A549 (cell line): ENCODE measurements at places on chromosomes 3 and 15.
A peak's percentile ranks its signal among the peaks of the same experiment; 100 is the strongest.

DNA sequence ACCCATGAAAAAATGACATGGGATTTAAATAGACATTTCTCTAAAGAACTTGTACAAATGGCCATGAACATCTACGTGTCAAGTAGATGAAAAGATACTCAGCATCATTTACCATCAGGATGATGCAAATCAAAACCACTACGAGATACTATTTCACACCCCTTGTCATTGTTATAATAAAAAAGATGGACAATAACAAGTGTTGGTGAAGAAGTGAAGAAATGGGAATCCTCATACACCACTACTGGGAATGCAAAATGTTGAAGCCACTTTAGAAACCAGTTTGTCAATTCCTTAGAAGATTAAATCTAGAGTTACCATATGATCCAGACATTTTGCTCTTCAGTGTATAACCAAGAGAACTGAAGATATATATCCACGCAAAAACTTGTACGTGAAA is 57.9 kb downstream of the TIMP4 start:
- DNase-seq = no peak

- DNase-seq = no peak
These were observed 617.6 kb upstream of the UBE2E2 start for GRCh38 chr3:22585504-22585903.

DNA sequence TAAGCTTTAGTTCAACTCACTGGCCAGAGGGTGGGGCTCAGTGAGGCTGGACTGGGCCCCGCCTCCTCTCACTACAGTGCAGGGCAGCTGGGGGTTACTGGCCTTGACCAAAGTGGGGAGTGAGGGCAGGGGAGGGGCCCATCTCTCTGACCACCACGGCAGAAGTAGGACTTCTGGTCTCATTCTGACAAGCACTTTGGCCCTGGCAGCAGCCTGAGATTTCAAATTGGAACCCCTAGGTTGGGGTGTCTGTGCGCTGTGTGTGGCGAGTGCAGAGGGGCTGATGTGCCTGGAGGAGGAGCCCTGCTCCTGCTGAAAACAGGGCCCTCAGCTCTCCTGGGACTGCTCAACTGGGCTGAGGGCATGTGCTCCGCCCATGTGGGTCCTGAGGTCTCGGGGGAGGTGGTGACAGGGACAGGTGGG is 60.3 kb upstream of the RPL32 start:
- no peak for DNase-seq

- DNase-seq = no peak
These were observed 38.3 kb downstream of the CHSY1 start for GRCh38 chr15:101213570-101213969.

GRCh38 chr3:161337311-161337710 is 34.0 kb downstream of the SPTSSB start:
- DNase-seq = no peak

DNA sequence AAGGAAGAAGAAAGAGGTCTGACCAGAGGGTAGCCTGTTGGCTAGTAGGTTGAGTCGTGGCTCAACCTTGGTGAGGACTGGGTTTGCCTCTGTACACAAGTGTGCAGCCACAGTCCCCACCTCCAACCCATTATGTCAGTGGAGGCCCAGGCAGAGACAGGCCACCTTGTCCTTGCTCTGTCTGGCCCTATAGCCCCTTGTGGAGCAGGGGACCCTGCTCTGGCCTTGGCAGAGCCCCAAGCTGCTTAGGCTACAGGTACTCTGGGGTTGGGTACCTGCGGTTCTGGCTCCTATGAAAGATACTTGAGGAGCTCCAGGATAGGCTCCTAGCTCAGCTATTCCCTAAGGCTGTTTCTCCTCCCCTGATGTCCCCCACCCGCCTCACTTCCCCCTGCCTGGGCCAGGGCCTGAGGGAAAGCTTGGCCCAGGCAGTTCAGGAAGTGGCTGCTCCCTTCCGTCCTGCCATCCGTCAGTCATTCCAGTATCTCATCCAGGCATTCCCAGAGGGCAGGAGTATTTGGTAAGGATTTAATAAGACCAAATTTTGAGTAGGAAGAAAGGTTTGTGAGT is 44.0 kb downstream of the FGD5 start:
- DNase-seq = no peak

GRCh38 chr3:71119171-71119570 is 464.4 kb downstream of the FOXP1 start:
- DNase-seq = no peak

DNA sequence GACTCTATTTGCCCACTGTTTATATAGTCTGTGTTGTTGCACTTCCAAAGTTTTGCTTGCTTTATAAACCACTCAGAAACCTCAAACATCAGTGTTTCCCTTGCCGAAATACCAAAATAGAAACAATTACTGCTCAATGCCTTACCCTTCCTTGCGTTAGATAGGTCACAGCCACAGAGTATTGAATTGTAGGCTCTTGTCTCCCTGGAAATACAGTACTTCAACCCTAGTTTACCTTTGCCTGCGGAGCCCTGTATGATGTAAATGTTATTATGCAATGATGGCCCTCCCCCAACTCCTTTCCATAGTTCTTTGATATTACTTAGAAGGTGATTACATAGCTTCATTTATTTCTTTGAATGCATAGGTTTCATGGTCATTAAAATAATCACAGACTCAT is 44.2 kb downstream of the SOX2 start:
- no peak for DNase-seq

DNA sequence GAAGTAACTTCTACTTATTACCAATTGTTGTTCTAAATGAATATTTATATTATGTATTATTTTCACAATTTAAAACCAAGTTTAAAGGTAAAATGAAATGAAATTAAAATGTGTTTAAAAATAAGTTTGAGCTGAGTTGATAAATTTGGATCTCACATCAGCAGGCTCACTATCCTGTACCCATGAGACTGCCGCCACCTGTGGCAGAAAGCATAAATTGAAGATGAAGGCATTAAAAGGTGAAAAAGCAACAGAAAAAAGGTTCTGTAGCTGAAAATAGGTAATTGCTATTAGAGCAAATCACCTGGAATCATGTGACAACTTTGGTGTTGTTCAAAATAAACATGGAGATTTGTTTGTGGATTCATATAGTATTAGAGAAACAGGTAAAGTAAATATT is 133.0 kb upstream of the CADM2 start:
- no peak for DNase-seq

DNA sequence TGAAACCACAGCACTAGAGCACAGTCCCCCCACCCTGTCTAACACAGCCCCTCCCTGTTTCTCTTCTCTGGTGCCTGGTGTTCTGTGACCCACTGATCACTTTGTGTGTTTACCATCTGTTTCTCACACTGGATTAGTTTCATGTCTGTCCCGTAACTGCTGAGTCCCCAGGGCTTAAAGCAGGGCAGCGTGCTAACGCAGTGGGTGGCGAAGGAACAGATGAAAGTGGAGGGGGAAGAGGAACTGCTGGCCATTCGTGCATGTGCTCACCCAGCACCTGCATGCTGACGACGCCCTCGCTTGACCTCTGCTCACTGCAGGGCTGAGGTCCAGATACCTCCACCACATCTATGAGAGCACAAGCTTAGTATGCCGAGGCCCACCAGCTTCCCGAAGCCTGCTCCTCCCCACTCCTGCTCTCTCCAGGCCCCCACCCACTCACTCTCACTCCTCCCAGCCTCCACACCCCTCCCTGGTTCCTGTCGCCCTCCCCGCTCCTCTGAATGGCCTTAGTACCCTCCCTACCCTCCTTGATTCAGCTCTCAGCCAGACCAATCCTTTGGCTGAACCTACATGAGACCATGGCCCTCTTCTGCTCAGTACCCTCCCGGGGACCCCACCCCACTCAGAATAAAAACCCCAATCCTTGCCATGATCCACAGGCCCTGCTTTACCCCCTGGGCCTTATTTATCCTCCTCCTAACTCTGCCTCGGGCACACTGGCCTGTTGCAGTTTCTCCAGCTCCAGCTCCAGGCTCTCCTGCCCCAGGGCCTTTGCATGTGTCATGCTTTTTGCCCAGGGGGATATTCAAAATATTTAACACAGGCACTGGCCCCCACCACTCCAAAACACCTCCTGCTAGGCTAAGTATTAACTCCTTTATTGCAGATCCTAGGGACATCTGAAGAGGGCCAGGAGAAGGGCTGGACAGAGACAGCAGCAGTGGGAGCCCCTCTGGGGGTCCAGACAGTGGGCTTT is 15.1 kb upstream of the IQSEC1 start:
- DNase-seq = no peak

- DNase-seq = no peak
These were observed 13.4 kb upstream of the NR2F2 start for GRCh38 chr15:96316953-96317629.

GRCh38 chr15:31427411-31427810 is 100.8 kb downstream of the KLF13 start:
- no peak for DNase-seq

DNA sequence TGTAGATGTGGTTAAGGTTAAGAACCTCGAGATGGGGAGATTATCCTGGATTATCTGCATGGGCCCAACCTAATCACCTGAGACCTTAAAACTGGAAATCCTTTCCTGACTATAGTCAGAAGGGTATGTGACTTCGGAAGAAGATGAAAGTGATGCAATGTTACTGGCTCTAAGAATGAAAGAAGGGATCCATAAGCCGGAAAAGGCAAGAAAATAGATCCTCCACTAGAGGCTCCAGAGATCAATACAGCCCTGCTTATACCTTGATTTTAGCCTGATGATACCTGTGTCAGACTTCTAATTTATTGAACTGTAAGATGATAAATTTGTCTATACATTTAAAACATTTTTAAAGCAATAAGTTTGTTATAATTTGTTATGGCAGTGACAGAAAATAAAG is 21.5 kb upstream of the GASK1A start:
- DNase-seq = no peak

GRCh38 chr3:111874177-111874820 is 15.2 kb downstream of the PHLDB2 start:
- peak; percentile 46 for DNase-seq

DNA sequence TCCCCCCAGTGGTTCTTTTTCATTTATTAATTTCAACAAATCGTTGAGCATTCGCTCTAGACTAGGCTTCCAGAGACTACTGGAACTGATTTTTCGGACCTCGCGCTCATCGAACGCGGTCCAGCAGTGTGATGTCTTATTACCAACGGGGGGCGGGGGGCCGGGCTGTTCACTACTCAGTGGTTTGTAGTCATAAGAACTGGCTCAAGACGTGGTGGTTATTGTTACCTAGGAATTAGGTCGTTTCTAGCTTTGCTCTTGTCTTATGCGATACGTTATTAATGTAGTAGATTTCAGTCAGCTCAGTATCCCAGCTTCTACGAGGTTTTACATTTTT is 858 bp downstream of the RBM5 start:
- DNase-seq = peak; percentile 15

- no peak for DNase-seq
These were observed 77.5 kb downstream of the KLHL25 start for GRCh38 chr15:85717212-85717611.

DNA sequence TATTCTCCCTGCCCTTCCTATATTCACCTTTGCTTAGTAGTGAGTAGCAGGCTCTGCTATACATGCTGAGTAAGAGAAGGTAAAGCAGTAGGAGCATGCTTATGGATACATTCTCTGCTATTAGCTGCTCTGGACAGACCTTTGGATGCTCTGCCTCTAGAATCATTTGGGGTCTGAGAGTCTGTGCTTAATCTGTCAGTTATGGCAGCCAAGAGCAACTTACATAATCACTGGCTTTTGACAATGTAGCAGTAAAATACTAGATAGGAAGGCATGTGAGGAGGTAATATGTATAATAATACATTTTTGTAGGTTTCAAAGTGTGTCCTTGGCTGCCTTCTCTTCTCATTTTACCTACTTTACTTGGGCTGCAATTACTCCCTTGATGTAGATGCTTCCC is 277.7 kb downstream of the GAP43 start:
- DNase-seq = no peak

DNA sequence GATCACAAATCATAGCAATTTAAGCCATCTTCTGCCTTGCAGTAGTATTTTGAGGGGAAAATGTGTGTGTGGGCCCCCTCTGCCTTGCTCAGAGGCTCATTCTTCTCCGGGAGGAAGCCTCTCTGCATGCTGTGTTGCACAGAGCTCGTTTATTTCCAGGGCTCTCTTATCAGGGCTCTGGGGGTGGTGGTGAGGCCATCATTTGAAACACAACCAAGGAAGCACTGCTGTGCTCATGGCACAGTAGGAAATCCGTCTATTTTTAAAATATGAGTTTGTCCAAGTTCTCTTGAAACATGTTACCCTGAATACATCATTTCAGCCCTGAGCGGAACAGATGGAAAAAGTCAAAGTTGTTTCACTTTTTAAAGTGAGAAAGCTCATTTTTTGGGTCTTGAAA is 369.0 kb upstream of the CFAP20DC start:
- no peak for DNase-seq

GRCh38 chr3:160665784-160666526 is 11.0 kb upstream of the ARL14 start:
- no peak for DNase-seq

GRCh38 chr15:74445816-74446763 is 12.3 kb upstream of the SEMA7A start:
- DNase-seq = no peak

DNA sequence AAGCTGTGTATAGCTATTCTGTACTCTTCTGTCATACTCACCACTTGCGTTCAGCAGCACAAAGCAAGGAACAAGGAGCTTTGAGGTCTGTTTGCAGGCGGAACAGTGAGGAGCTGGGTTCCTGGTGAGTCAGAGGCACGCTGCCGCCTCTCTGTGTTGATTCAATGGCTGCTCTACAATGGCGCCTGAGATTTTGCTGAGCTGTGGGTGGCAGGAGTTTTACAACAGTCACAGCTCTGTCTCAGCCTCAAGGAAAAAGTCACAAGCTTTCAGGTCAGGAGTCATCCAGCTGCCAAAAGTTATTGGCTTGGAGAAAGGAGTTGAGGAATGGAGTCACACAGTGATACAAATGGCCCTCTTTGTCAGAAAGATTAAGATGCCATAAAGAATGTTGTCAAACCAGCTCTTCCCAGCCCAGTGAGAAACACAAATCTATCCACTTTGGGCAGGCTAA is 98.1 kb downstream of the SSR3 start:
- DNase-seq = no peak

DNA sequence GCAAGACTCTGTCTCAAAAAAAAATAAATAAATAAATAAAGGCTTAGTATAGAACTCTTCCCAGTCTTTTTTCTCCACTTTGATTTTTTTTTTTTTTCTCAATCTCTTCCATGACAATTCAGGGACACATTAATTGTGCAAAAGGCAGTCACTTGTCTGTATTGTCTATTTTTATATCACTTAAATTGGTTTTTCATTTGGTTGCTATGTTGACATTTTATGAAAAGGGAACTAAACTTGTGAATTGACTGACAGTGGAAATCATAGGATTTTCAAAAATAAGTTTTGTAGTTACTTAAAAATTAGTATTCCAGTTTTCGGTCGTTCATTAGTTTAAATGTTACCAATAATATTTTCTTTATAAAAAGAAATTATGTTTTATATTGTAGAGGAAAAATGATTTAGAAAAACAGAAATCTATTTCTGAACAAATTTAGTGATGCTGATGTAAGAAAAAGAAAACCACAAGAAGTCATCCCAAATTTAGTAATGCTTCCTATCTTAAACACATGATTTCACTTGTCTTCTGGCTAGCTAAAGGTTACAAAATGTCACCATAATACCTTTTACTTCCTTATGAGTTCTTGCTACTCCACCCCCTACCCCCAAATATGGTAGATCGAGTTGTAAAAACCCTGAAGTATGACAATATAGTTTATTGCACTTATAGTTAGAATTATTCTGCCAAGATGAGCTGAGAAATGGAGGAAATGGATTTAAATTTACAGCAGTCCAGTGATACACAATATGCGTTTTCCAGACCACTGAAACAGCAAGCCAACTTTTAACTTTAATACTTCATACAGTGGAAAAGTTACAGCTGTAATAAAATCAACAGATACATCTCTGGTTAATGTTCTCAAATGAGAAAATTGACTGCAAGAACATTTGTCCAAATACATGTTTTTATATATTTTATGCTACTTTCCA is 37.0 kb downstream of the PPARG start:
- no peak for DNase-seq

- DNase-seq = peak; percentile 13
These were observed 27.0 kb downstream of the C2CD4B start for GRCh38 chr15:62138124-62138523.
